T-helper 2 cell (primary cell): ENCODE measurements at places on chromosomes 5 and 9.

GRCh38 chr9:38432922-38433510 lies 8.8 kb upstream of the IGFBPL1 start:
- DNase-seq, result no peak

DNA sequence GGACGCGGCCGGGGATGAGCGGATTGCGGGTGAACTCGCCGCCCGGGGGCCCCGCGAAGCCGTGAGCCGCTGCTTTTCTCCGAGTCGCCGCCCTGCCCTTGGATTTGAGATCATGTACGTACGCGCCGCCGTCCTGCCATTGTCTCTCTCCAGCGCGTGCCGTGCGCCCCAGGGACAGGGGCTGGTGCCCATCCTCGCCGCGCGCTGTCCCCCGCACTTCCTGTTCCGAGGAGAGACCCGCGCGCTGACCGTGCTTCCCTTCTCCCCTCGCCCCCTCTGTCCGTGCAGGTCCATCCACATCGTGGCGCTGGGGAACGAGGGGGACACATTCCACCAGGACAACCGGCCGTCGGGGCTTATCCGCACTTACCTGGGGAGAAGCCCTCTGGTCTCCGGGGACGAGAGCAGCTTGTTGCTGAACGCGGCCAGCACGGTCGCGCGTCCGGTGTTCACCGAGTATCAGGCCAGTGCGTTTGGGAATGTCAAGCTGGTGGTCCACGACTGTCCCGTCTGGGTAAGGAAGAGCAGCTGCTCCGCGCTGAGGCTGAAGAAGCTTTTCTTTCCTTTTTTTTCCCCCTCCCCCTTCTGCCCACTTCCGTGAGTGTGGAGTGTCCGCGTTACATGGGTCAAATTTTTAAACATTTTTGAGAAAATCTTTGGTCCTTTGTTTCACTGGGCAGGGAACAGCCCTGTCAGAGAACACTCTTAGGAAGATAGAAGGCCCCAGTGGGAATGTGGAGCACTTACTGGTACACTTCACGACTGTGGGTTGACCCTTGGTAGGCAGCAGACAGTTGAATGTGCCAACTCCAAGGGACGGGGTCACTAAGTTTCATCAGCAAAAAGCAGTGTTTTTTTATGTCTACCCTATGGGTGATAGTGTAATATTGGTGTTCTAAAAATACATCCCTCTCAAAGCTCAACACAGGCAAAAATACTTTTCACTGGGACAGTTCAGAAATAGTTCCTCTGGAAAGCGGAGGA lies 727 bp downstream of the RHOBTB3 start:
- DNase-seq, result peak; percentile 56

DNA sequence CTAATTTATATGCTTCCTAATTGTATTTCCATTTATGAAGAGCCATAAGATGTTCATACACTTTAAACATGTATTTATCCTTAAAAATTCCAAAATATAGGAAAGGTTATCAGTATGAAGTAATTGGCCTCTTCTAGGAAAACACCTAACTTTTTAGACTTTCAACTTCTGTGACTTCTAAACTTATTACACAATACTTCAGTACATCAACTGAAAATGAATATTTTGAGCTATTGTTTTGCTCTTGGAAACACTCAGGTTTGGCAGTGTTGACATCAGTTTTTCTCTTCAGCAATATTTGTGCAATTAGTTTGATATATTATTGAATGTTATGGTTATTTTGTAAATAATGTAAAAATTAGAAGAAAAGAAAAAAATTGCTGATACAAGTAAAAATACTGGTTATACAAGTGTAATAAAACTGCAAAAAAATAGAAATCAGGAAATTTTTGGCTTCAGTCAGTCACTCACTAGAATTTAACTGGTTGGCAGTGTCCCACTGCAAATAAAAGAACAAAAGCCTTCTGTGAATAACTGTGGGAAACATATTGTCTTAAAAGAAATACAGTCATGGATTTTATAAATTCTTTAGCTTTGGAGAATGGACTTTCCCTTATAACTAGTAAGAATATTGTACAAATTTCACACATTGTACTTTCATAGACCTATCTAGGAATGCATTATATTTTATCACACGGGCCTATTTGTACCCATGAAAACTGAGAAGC lies 635.9 kb downstream of the TLE1 start:
- no peak for DNase-seq

DNA sequence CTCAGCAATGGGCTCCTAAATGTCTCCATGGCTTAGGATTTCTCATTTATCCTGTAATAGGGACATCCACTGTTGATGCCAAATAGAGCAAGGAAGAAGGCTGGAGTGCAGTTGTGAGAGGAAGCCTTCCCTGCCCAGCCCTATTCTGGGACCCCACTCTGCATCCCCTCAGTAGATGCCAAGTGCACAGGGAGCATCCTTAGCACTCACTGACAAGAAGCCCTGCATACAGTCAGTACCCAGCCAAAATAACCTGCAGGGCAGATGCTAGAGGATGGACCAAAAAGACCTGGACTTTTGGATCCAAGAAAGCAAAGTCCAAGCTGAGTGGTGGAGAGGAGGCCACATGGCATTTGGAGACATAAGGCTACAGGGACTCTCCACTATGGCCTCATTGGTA lies 113.5 kb upstream of the SPOCK1 start:
- no peak for DNase-seq

- DNase-seq, result no peak
These were observed 153.2 kb downstream of the MACROH2A1 start for GRCh38 chr5:135245521-135246499.

DNA sequence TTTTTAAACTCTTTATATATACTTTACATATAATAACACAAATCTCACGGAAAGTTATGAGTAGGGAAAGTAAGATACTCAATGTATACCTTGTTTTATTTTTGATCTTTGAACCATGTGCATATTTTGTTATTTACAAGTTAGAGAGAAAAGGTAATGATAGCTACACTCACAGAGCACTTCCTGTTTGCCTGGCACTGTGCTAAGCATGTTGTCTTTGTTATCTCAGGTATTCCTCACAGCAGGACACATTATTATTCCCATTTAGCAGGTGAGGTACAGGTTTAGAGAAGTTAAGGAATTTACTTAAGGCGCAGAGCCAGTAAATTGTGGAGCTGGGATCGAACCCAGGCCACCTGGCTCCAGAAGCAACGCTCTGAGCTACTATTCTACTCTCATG lies 3.0 kb downstream of the C9 start:
- DNase-seq, result no peak

- DNase-seq, result no peak
These were observed 43.4 kb upstream of the SLC9A3 start for GRCh38 chr5:567664-568060.

GRCh38 chr9:27659001-27659400 lies 85.7 kb upstream of the C9orf72 start:
- no peak for DNase-seq

DNA sequence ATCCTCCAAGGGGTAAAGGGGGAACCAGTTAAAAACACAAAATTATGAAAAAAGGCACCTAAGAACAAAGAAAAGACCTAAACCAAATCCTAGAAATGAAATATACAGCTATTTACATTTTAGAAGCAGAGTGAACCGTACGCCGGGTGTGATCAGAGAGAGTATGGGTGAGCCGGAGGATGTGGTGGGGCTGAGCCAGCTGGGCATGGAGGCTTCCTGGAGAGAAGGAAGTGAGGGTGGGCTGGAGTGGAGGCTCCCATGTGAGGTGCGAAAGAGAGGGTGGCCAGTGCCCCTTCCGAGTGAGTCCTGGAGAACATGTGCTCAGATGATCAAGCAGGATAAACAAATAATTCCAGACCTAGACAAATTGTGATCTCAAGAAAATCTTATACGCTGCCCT lies 111.6 kb downstream of the CACNA1B start:
- DNase-seq, result no peak

- no peak for DNase-seq
These were observed 144.4 kb upstream of the NR4A3 start for GRCh38 chr9:99677281-99677680.

- no peak for DNase-seq
These were observed 53.9 kb downstream of the PTBP3 start for GRCh38 chr9:112279501-112279900.

- no peak for DNase-seq
These were observed 12.1 kb downstream of the CCL28 start for GRCh38 chr5:43400082-43400481.

- DNase-seq, result peak; percentile 65
These were observed at the start of gene ZNF483 for GRCh38 chr9:111525056-111525977. ZNF483 (plus strand) TSS chr9:111525179; CDS start chr9:111527396, 2,217 bp downstream.

DNA sequence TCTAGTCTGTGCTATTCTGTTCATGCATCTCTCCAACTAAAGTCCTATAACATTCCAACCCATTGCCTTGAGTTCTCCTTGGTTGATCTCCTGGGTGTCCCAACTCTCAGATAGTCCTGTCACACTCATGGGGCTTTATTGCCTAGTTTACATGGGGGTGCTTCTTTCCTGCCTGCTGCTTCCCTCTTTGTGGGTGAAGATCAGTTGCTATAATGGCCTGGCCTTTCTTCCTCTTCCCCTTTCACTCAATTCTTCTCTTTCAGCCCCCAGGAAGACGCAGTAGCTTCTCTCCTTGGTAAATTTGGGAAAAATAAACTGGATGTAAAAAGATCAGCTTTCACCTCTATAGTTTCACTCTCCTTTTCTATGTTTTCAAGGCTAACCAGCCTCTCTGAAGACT lies 66.5 kb downstream of the PTCD2 start:
- DNase-seq, result no peak

DNA sequence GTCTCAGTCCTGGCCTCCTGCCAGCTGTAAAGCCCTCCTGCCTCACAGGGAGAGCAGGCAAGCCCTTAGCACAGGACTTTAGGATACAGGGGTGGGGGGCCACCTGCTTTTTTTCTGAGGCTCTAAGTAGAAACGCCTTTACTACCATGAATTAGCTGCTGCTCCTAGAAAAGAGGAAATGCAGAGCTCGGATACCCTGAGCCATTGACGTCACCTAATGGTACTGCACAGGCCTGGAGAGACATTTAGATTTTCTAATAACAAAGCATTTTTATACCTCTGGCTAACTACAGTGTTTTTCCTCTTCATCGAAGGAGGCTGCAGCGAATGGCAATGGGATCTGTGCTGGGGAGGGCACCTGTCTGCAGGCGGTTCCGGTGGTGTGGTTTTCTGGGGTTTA lies 137.0 kb downstream of the WDR41 start:
- DNase-seq, result no peak

DNA sequence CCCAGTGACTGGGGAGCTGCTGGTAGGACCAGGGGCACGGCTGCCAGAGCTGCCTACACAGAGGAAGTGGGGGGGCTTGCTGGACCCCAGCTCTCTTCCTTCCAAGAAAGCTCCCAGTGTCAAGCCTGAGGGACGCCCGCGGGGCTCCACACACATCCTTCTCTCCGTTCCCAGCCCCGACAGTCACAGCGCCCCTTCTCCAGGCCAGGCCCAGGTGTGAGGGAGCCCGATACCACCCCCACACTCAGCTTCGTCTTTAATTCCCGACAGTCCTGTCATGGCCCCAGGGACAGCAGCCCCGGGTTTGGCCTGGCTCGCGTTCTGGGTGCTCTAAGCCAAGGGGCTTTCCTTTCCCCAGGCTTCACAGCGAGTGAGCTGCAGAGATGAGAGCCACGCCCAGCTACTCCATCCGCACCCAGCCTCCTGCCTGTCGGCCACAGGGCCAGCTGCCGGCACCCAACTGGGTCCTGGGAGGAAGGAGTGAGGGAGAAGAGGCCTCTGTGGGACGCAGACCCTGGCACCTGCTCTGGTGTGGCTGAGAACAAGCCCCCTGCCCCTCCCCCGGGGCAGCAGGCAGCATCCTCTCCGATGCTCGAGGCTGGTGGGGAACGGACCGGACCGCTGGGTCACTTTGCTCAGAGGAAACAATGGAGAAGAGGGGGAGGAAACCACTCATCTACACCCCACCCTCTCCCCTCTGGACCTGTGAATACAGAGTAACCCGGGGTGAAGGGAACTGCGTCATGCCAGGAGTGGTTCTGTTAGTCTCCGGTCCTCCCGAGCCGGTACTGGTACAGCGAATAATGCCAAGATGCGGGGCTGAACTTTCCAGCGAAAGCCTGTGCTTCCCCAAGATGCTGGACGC lies 53.9 kb upstream of the PHYKPL start:
- DNase-seq, result no peak

GRCh38 chr9:27487927-27488326 lies 36.2 kb upstream of the IFNK start:
- no peak for DNase-seq

DNA sequence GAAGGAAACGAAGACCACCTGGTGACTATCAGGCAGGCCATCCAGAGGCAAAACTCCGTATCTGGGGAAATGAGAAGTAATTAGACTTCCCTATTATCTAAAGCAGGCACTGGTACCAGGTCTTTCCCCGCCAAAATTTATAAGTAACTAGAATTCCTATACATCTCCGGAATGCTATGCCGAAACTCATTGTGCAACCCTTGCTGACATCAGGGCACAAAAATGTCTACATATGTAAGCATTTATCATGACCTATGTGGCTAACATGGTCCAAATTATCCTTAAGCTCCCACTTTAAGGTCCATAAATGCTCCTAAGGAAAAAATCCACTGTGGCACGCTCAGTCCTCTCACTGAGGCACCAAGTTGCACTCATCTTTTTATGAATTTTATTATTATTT lies 17.8 kb downstream of the ACTL7B start:
- no peak for DNase-seq

GRCh38 chr5:149128023-149128875 lies 13.0 kb upstream of the ABLIM3 start:
- DNase-seq, result no peak

- DNase-seq, result no peak
These were observed 216.5 kb downstream of the ARL15 start for GRCh38 chr5:54093861-54094260.

GRCh38 chr5:179818746-179819295 lies 1.9 kb upstream of the SQSTM1 start:
- peak; percentile 70 for DNase-seq

DNA sequence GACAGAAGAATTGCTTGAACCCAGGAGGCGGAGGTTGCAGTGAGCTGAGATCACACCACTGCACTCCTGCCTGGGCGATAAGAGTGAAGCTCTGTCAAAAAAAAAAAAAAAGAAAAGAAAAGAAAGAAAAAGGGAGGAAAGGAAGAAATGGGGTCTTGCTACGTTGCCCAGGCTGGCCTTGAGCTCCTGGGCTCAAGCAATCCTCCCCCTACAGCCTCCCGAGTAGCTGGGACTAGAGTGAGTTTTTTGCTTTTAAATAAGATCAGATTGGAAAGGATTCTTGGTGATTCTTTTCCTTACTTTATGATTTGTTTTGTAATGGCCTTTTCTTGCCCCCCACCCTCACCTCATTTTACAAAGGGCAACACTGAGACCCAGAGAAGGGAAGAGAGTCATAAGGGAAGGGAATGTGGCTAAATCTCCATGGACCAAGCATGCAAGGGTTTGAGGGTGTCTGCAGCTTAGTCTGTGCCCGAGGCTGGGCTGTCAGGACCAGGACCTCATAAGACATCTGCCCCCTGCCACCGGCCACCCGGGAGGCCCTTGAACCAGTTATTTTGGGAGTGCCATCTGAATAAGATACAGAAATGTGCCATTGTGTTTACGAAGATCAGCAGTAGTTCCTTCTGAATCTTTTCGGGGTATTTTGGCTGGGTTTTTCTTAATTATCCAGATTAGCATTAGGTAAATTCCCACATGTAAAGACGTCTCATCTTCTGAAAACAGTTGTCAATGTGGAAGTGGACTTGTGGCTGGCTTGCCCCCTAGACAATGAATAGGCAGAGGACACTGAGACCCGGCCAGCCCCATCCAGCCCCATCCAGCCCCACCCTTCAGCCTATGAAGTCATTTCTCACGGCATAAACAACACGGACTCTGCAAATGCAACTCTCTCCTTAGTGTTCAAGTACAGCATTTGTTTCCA lies 44.5 kb upstream of the GRHPR start:
- no peak for DNase-seq

GRCh38 chr5:1807451-1808185 lies 6.4 kb downstream of the NDUFS6 start:
- DNase-seq, result no peak

- peak; percentile 8 for DNase-seq
These were observed 98.3 kb upstream of the PHYKPL start for GRCh38 chr5:178330791-178331404.

- DNase-seq, result no peak
These were observed 10.9 kb downstream of the PTPN3 start for GRCh38 chr9:109487247-109487646.
